ENCODE measurements at places on chromosomes 4 and X.

GRCh38 chrX:805988-806387 is 175.4 kb downstream of the SHOX start:
- DNase-seq = no peak

- no peak for DNase-seq
Observed at GRCh38 chr4:40685300-40685699, 55.6 kb upstream of the RBM47 start.

DNA sequence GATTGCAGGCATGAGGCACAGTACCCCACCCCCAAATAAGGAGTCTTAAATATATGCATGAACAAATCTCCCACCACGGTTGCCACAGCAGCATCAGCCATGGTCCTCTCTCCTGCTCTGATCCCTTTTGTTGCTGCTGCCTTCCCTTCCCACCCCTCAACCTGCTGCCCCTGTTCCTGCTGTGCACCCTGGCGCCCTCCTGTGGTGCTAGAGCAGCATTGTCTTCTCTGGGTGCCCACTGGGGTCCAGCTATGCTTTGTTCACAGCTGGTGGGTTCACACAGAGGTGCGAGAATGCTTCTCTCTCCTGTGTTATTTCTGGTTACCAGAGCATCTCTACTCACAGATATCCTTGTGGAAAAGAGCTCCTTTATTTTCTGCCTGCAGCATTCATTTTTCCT is 116.2 kb downstream of the GATB start:
- no peak for DNase-seq

DNA sequence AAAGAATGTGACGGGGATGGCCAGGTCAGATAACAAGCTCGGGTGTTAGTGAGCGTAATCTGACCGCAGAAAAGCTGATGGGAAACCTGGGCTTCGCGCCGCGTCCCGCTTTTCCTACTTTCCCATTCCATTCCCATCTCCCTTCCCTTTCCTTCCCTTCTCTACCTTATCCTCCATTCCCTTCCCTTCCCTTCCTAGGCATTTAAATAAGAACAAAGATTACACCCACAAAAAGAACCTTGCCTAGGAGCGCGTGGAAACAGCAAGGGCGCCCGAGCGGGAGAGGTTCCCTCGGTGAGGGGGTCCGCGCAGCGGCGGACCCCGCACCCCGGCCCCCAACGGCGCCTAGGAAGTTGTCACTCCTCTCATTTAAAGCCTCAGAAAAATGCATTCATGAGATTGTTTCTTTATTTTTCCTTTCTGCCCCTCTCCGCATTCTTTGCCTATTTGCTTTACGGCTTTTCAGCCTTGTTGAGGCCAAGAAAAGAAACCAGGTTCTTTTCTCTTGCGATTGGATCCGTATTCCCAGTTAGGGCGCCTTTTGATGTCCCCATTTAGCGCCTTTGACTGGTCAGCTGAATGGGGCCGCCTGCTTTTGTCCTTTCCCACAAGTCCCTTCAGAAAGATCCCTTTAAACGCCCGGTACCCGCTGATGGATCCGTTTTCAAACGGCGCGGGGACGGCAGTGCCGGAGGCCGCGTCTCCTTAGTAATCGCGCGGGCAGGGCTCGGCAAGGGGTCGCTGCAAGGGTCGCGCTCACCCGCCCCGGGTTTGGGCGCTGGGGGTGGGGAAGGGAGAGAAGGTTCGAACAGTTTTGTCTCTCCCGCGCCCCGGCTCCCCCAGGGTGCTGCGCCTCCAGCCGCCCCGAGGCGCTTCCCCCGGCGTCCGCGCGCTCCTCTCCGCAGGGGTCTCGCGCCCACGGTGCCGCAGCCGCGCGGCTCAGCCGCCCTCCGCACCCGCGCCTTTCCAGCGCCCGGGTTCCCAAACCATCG is 54.1 kb upstream of the TMEM33 start:
- DNase-seq = no peak
